ENCODE measurements at places on chromosomes 12 and 14.

DNA sequence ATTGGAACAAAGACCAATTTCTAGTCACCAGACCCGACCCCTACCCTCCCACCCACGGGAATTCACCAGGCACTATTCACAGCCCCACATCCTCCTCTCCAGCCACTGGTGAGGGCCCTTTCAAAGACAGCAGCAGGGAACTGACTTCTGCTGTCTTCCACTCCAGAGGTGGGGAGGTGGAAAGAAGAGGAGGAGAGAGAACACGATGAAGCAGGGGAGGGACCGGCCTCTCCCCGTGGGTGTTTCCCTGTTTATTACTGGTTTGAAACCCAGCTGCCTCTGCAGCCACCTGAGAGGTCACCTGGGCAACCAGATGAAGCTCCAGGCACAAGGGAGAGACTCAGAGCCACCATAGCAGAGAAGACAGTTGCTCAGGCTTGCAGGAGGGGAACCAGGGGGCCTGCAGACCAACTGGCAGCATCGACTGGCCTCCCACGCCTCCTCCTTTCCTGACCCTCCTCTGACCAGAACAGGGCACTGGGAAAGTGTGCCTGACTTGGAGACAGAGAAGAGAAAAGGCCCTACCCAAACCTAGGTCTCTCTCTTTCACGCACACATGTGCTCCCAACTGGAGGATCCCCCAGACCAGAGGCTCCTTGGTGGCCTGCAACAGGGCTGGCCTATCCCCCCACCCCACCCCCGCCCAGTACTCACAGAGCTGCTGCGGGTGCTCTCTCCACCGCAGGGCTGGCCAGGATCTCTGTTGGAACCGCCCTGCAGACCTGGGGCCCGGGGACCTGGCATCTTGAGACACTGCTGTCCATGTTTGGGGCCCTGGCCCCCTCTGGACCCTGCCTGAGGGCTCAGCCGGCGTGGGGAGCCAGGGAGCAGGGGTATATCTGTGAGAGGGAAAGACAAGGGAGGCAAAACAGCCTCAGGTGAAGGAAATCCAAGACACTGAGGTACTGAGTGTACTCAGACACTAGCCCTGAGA lies 22.8 kb downstream of the ANO2 start:
- no peak for DNase-seq

- no peak for DNase-seq
These were observed 58.3 kb upstream of the OTOGL start for GRCh38 chr12:80041071-80041470.

DNA sequence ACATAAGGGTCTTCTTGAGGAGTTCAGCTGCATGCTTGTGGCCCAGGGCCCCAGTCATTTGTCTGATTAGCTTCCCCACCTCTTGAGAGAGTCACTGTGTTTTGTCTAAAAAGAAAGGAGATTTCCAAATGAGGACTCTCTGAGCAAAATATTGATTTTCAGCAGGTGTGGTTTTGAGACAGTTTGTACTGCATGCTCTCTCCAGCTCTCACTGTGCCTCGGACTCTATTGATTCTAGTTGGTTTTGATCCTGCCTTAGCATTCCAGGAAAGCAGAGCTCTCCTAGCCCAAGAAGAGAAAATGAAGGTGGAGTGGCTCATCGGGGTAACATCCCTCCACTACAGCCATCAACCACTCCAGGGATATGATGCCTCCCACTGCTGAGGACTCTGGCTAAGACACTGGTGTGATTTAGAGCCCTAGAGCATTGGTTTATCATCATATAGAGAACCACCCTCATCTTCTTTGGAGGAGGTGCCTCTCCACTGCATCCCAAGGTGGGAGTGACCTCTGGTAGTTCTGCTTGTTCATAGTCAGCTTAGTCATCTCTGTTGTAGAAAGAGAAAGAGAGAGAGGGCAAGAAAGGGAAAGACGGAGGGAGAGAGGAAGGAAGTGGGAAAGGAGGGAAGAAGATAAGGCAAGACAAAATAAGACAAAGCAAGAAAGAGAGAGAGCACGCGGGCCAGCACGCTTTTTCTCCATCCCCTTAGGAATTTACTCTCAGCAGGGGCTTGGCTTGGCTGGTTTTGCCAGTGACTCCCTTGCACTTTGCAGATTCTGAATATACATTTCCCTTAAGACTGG lies 365.6 kb downstream of the DPF3 start:
- no peak for DNase-seq

GRCh38 chr14:64760146-64760755 lies 56.0 kb downstream of the PLEKHG3 start:
- DNase-seq, result no peak

DNA sequence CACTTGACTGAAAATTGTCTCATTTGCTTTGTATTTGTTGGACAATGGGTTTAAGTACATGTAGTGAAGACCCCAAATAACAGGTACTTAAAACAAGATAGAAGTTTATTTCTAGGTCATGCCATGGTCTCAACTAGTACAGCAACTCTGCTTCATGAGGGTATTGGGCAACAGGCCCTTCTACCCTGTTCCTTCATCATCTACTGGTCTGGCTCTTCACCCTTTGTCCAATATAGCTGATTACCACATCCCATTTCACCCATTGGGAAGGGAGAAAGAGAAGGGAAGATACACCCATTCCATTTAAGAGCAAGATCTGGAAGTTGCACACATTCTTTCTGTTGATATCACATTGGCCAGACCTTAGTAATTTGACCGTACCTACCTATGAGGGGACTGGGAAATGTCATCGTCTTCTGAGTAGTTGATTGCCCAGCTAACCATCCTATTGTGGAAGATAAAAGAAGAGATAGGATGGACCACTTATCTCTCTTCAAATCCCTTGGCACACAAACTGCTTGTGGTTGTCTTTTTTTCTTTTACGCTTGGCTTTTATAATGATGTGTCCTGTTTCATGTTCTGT lies 104.6 kb downstream of the DIP2B start:
- DNase-seq, result no peak

- no peak for DNase-seq
These were observed 1093.3 kb downstream of the SLC16A7 start for GRCh38 chr12:60689137-60689536.

GRCh38 chr14:24399447-24399822 lies 632 bp downstream of the NYNRIN start:
- no peak for DNase-seq

- DNase-seq, result no peak
These were observed 62.6 kb downstream of the BCL11B start for GRCh38 chr14:99209409-99209808.

DNA sequence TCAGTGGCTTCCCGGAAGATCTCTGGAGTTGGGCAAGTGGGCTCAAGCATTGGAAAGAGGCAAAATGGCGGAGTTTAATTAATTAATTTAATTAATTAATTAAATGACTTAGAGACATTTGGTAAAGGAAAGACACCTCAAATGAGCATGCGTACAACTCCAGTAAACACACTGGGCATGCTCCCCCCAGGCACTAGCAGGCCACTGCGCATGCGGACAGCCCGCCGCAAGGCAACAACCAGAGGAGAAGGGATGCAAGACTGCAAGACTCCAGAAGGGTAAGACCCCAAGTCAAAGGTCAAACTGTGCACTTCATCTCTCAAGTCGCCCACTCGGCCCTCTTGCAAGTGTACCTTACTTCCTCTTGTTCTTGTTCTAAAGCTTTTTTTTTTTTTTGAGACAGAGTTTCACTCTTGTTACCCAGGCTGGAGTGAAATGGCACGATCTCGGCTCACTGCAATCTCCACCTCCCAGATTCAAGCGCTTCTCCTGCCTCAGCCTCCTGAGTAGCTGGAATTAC lies 57.8 kb upstream of the PSMC1 start:
- DNase-seq, result no peak
